ENCODE measurements at places on chromosomes 3 and 15.

DNA sequence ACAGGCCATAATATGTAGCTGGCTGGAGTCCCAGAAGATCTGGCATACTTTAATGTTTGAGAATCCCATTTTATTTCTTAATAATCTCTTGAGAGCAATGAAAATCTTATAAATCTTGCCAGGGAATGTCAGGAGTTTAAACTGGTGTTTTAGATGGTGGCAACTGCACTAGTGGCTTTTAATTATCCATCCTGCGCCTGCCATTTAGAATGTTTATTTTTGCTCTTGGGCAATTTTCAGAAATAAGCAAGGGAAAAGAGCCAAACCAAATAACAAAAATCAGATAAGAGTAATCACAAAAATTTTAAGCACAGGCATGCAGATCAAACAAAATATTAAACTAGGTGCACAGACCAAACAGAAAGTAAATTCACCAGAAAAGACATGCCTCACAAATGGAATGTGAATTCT is 41.9 kb upstream of the UBP1 start:
- H3K4me1 ChIP-seq = no peaks in the 10 kb centered on the region
- no peak overlapping the region for H3K4me3 ChIP-seq
- no peaks in the 10 kb centered on the region for H3K36me3 ChIP-seq
- DNase-seq = no peak
- H3K27ac ChIP-seq = no peak overlapping the region
- H3K27me3 ChIP-seq = no peaks in the 10 kb centered on the region

- no peaks in the 10 kb centered on the region for H3K27me3 ChIP-seq
- peaks cover 19% of the 10 kb centered on the region for H3K4me1 ChIP-seq
- no peak for DNase-seq
- no peak overlapping the region for H3K4me3 ChIP-seq
Measured at GRCh38 chr3:65964838-65965237, 73.9 kb downstream of the MAGI1 start.

DNA sequence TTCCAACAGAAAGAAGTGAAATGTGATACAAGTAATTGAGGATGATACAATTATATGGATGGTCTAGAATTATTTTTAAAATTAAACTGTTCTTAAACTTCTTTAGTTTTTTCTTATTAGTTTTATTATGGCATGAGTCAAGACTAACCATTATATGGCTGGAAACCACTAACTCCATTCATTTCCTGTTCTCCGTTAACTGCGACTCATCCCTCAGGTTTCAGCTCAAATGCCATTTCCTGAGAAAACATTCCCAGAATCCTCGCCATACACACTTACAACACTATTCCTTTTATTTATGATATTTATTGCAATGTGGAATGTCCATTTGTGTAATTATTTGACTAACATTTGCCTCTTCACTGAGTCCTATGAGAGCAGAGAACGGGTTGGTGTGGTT is 394.1 kb downstream of the SOX2 start:
- no peak for DNase-seq
- no peaks in the 10 kb centered on the region for H3K27me3 ChIP-seq
- H3K27ac ChIP-seq = peak overlapping the region; percentile 38
- no peak overlapping the region for H3K4me3 ChIP-seq

GRCh38 chr3:128247666-128248409 is 94.6 kb downstream of the EEFSEC start:
- H3K27ac ChIP-seq = no peak overlapping the region
- H3K27me3 ChIP-seq = no peaks in the 10 kb centered on the region
- no peak for DNase-seq

DNA sequence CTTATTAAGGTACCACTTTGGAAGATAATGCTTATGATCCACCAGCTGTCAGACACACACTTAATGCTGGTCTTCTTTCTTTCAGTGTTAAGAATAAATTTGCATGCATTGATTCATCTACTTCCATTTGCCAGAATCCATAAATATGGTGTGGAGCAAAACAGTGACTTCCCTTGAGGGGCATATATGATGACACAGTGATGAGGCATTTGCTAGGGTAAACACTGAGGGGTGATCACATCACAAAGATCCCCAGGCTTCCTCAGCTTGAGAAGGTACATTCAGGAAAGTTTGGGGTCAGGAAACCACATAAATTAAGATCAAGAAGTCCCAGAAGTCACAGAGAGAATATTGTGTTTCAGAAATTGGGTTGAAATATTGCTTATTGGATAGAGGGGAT is 9.9 kb upstream of the ZBED2 start:
- peaks cover 17% of the 10 kb centered on the region for H3K4me1 ChIP-seq
- no peak for DNase-seq
- H3K27ac ChIP-seq = peak overlapping the region; percentile 7

DNA sequence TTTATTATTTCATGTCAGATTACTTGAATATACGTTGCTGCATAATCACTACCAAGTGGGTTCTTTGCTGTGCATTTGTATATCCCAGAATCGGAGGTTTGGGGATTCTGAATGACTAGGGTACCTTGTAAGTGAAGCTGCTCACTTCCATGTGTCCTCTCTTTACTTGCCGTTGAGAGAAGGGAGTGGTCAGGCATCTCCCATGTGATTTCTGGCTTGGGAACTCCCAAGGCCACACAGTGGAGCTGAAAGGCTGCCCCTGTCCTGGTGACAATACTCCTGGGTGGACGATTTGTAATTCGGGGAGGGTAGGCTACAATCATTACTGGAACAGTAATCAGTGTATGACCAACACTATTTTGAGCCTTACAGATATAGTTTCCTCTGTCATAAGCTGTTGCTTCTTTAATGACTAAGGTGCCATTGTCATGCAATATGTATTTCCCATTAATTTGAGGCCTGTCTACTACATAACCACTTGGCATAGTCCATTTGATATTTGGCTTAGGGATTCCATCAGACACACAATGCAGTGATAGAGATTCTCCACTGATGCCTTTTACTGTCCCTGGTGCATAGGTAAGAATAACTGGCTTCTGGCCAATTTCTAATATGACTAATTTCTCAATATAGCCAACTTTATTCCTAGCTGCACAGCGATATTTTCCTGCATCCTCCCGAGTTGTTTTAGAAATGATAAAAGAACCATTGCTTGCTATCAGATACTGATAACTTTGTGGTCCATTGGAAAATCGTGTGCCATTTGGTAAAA is 24.0 kb downstream of the IGSF10 start:
- no peak overlapping the region for H3K4me3 ChIP-seq
- no peak for DNase-seq
- H3K36me3 ChIP-seq = no peaks in the 10 kb centered on the region
- no peaks in the 10 kb centered on the region for H3K27me3 ChIP-seq

DNA sequence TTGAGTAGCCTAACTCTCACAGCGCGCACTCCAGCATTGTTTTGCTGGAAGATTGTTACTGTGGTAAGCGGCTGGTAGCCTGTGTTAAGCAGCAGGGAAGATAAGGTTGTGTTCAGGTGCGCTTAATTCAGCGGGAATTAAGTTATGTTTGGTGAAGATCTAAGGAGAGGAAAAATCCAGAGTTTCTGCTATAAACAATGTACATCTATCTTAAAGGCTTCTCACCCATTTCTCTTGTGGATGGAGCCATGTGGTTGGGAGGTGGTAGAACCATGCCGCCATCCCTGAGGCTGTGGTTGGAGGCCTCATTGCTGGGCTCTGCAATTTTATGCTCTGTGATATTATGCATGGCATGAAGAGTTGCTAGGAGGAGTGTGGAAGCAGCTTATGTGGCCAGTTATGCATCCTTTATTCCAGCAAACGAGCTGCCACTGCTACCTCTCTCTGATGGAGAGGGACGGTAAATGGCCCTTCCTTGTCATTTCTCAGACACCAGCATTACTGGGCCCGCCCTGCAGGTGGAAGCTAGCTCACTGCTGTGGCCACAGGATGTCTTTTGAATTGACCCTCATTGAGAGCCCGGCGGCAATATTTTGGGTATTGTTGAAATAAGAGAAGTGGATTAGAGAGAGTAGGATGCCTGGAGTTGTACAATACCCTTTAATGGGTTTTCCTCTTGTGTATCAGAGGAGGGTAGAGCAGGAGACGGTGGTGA is 1.3 kb downstream of the MINAR1 start:
- H3K27me3 ChIP-seq = peaks cover 82% of the 10 kb centered on the region
- no peaks in the 10 kb centered on the region for H3K4me1 ChIP-seq
- DNase-seq = no peak
- no peak overlapping the region for H3K27ac ChIP-seq
- no peak overlapping the region for H3K4me3 ChIP-seq

- no peaks in the 10 kb centered on the region for H3K36me3 ChIP-seq
- no peak overlapping the region for H3K27ac ChIP-seq
- DNase-seq = no peak
- H3K4me3 ChIP-seq = no peak overlapping the region
Measured at GRCh38 chr15:79629687-79630086, 197.6 kb downstream of the MINAR1 start.

DNA sequence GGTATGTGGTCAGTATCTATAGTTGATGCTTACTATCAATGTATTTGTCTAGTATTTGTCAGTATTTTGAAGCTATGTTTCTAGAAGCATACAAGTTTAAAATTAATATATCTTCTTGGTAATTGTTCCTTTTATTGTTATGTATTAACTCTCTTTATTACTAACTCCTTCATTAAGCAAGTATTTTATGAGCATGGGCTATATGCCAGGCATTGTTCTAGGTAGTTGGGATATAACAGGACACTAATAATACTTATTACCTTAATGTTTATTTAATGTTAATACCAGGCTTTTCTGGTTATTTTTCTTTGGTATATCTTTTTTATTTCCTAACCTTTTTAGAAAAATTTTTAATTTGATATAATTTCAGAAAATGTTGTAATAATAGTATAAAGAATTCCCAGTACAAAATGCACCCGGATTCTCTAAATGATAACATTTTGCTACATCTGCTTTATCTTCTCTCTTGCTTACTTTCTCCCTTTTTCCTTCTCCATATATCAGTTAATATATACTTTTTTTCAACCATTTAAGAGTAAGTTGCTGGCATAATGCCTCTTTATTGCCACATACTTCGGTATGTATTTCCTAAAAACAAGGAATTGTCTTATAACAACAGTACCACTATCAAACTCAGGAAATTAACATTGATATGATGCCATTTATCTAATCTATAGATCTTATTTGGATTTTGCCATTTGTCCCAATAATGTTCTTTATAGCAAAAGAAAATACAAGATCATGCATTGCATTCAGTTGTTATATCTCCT is 30.9 kb downstream of the LRRC49 start:
- no peak overlapping the region for H3K4me3 ChIP-seq
- no peak overlapping the region for H3K27ac ChIP-seq
- H3K27me3 ChIP-seq = no peaks in the 10 kb centered on the region
- H3K36me3 ChIP-seq = no peaks in the 10 kb centered on the region

DNA sequence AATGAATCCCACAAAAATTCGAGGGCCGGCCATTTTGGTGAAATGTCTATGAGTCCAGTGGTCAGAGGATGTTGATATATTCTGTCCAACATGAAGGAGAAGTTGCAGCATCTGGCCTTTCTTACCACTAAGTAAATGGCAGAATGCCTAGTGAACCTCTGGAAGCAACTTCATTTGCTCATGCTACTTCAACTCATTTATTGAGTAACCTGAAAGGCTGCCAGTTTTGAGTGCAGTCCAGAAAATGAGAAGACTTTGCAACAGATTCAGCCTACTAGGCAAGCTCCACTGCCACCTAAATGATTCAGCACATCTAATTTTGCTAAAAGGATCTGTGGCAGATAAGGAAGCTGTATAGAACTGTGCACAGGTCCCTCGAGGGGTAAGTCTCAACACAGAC is 265.0 kb downstream of the OPA1 start:
- no peaks in the 10 kb centered on the region for H3K4me1 ChIP-seq
- no peaks in the 10 kb centered on the region for H3K36me3 ChIP-seq

- H3K4me3 ChIP-seq = no peak overlapping the region
- H3K27me3 ChIP-seq = no peaks in the 10 kb centered on the region
- DNase-seq = no peak
- no peaks in the 10 kb centered on the region for H3K36me3 ChIP-seq
Measured at GRCh38 chr3:129577925-129578786, 28.3 kb downstream of the PLXND1 start.

DNA sequence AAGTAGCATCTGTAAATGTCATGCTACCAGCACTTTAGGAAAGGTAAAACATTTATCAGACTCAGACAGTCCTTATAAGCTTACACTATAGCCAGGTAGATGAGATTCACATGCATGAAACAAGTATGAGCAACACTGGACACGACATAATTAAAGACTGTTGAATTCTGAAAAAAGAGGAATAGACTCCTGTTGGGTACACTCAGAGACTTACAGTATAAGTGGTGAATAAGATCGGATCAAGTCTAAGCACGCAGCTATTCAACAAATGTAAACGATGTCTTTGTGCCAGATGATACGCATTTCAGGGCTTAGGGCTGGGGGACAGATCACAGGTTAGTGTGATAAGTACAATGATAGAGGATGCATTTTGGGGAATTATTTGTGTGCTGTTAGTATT is 43.2 kb upstream of the SPPL2A start:
- H3K4me3 ChIP-seq = no peak overlapping the region
- no peaks in the 10 kb centered on the region for H3K36me3 ChIP-seq
- no peak for DNase-seq
- H3K27ac ChIP-seq = no peak overlapping the region
- no peaks in the 10 kb centered on the region for H3K27me3 ChIP-seq

DNA sequence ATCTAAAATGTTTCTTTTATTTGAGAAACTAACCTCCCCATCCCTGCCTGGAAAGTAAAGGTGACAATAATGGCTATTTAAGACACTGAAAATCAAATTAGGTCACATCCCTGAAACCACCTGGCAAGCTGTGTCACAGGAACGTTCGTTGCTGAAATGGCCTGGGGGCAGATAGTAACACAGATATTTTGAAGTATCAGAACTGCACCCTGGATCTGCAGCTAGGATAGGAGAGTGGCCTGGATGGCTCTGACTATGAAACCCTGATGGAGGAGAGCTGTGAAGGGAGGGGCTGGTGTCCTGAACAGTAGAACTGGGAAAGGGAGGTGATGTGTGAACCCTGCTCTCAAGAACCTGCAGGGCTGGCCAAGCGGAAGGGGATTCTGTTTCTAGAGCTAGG is 648.3 kb upstream of the CFAP20DC start:
- H3K27me3 ChIP-seq = no peaks in the 10 kb centered on the region
- H3K27ac ChIP-seq = no peak overlapping the region
- no peak for DNase-seq
- no peaks in the 10 kb centered on the region for H3K4me1 ChIP-seq
- no peak overlapping the region for H3K4me3 ChIP-seq
- H3K36me3 ChIP-seq = no peaks in the 10 kb centered on the region

DNA sequence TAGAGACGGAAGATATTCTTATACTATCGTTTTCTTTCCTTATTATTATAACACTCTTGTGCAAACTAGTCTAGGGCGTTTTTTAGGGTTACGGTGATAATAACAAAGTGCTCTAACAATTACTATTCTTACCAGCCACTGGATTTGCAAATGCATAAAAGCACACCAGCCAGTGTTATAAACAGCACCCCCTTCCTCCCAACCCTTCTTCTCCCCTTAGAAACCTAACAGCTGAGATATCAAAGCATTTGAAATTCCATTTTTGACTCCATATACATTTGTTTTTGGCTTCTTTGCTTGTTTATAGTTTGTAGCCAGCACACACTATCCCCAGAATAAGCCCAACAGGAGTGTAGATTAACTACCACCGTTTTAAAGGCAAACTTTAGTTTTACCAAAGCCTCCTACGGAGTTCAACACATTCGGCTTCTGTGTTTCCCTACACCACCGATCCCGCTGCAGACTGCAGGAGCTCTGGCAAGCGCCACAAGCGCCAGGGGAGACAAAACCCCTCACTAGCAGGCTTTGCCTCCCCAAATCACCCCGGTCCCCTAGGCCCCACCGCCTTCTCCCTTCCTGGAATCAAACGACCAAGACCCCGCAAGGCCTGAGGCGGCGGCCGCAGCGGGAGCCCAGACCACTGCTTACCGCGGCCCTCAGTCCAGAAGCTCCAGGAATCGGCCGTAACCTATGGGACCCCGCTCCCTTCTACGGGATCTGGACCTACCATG is 461 bp downstream of the COPB2 start:
- no peaks in the 10 kb centered on the region for H3K27me3 ChIP-seq
- H3K4me1 ChIP-seq = peaks cover 12% of the 10 kb centered on the region
- H3K27ac ChIP-seq = peak overlapping the region; percentile 70
- H3K36me3 ChIP-seq = peaks cover 18% of the 10 kb centered on the region

Data from RWPE2 (cell line).